CD4-positive, alpha-beta T cell treated with Interleukin-12 subunit alpha and Interleukin-12 subunit beta, for 1 hour (primary cell): ENCODE measurements at places on chromosomes 13 and 19.

DNA sequence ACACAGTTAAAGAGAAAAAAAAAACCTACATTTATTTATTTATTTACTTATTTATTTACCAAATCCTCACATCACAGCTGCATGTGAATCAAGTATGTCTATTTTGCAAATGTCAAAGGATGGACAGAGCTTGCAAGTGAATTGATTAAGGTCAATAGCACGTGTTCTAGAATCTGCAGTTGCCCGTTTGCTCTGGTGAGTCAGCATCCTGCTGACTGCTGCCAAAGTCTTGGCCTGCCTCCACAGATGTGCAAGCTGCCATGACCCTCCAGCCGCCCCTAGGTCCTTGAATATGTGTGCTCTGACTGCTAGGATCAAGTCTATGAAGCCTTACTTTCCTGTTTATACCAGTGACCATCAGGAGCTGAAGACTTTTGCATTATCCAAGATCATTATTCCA, 320.6 kb downstream of the GPC5 start:
- no peak for DNase-seq

DNA sequence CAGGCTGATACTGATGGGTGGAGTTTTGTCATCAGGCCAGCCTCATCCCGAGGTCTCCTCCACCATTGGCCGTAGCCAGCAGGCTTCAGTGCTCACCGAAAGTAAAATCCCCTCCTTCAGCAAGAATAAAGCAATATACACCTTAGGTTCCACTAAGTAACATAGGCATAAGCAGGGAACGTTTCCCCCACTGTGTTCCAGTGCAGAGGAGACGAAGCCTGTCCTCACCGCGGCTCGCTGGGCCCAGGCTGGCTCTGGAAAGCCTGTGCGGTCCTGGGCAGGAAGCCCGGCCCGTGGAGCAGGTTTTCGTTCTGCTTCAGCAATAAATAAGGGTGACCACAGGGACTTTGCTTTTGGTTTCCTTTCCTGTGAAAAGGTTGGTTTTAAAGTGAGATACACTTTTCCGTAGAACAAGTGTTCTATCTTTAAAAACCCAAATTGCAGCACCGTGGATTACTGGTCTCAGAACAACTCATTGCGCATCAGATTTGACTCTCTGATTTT, 16.3 kb upstream of the TEX29 start:
- DNase-seq, result no peak

GRCh38 chr19:13957051-13957450, 4.7 kb downstream of the DCAF15 start:
- DNase-seq, result no peak

- DNase-seq, result no peak
Observed at GRCh38 chr13:51419001-51419636, 33.7 kb downstream of the INTS6 start.

DNA sequence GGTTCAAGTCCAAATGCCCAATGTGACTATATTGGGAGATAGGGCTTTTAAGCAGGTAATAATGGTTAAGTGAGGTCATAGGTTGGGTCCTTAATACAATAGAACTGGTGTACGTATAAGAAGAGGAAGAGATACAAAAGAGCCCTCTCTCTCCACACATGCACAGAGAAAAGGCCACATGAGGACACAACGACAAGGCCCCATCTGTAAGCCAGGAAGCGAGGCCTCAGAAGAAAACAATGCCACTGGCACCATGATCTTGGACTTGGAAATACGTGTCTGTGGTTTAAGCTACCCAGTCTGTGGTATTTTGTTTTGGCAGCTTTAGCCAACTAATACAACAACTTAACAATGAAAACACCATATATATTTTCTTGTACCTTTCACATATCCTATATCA, 23.4 kb upstream of the RFC3 start:
- DNase-seq, result no peak

DNA sequence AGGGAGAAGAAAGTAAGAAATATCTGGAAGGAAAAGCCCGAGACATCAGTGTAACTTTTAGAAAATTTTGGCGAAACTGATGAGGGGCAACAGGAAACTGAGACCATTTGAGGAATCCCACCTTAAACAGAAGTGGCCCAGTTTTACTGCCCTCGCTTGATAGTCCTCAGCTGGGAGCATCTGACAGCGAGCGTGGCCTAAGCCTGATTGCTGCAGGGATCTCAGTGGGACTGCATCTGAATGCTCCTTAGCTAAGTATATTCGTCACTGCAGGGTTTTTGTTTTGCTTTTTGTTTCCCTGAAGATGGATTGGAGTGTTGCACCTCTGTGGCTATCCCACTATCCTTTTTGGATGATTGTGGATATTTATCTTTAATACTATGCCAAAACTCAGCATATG, 262.7 kb upstream of the KLHL1 start:
- DNase-seq, result no peak

DNA sequence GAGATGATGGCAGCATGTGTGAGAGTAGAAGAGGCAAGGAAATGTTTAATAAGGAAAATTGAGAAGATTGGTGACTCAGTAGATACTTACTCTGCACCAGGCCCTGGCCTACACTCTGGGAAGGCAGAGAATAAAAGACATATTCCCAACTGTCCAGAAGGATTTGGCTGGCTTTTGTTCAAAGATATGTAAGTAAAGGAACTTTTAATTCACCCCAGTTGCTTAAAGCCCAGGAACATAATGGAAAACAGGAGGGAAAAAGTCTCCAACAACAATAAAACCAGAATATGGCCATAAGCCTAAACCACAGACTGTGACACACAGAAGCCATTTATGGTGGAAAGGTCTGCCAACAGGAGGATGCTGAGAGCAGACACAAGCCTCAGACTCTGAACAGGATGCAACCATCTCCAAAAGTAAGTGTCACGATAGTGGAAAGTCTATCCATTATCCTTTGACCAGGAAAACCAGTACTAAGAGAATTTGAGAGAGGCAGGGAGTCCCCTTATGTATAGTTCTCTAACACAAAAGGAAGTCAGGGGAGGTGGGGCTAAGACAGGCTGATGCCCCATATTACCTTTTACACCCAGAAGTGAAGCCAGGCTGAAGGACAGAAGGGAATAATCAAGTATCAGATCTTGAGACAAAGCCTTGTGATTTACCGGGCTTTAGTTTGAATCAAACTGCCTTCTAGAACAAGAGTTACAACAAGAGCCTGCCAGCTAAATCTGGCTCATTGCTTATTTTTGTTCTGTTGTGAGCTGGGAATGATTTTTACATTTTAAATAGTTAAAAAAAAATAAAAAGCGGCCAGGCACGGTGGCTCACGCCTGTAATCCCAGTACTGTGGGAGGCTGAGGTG, 169.5 kb upstream of the STARD13 start:
- DNase-seq, result no peak

GRCh38 chr19:34260771-34261173, 6.4 kb downstream of the GARRE1 start:
- DNase-seq, result no peak

- no peak for DNase-seq
Observed at GRCh38 chr13:85013006-85013405, 786.2 kb downstream of the SLITRK6 start.

DNA sequence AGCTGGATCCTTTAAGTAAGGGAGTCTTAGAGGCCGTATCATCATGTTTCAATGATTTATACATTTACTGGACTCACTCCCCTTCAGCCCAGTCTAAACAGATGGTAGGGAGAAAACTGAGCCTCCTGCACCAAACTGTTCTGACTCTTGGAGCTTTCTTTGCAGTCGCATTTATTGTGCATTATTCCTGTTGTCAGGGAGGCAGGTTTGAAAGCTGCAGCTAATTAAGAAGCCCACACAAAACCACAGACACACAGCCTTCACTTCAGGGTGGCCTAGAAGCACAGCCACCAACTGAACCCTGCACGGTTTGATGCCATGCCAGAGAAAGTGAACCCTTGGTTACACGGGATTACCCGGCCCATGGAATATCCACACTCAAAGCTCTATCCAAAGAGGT, 911.0 kb downstream of the UQCRFS1 start:
- no peak for DNase-seq

DNA sequence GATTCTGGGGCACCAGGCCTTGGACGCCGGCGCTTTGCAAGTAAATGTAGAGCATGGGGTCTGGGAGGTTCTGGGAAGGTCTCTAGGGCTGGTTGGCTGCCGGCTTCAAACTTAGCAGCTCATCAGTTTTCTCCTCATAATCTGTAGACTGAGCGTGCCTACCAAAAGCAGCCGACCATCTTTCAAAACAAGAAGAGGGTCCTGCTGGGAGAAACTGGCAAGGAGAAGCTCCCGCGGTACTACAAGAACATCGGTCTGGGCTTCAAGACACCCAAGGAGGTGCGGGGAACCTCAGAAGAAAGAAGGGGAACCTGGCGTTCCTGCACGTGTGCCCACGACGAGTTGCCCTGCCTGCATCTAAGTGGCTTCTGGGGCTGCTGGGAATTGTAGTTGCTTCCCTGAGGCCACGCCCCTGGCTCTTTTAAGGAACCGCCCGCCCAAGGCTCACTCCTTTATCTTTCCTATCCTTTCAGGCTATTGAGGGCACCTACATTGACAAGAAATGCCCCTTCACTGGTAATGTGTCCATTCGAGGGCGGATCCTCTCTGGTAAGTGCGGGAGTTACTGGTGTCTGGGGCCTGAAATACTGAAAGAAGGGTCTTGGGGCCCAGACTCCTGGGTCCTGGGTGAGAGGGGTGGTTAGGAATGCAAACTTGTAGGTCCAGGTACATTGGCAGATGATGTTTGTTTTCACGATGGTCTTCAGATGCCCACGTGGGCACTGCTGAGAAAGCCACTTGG, 984 bp downstream of the RPS11 start:
- DNase-seq, result peak; percentile 87

- DNase-seq, result no peak
Observed at GRCh38 chr13:74895042-74895796, 586.8 kb downstream of the TBC1D4 start.

GRCh38 chr19:18043676-18044075, 35.7 kb downstream of the ARRDC2 start:
- no peak for DNase-seq

GRCh38 chr13:43424412-43424811, 362.4 kb downstream of the ENOX1 start:
- DNase-seq, result no peak

DNA sequence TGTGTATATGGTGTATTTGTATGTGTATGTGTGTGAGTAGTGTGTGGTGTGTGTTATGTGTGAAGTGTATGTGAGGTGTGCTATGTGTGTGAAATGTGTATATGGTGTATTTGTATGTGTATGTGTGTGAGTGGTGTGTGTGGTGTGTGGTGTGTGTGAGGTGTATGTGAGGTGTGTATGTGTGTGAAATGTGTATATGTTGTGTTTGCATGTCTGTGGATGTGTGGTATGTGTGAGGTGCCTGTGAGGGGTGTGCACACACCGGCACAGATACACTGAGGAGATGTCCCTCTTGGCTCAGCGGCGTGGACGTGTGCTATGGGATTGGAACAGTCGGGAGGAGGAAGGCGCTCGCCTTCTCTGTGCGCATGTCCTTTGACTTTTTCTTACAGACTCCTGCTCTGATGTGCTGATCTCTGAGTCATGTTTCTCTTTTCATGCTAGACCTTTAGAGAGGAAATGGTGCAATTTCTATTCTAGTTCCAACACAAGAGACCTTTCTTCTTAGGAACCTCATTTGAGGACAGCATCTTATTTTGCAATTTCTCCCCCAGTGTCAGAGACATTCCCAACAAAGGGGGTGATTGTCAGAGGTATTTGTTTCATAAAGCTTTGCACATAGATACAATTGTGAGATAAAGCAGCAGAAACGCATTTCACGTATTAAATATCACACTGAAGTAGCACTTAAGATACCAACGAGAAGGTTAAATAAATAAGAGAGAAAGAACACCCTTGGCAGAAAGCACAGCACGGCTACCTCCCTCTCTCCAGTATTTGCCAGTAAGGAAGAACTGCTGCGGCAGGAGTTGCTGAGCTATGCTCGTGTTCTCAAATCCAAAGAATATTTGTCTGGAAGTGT, 11.3 kb upstream of the TNFRSF19 start:
- no peak for DNase-seq

GRCh38 chr13:39941911-39942551, 286.6 kb downstream of the COG6 start:
- DNase-seq, result no peak

DNA sequence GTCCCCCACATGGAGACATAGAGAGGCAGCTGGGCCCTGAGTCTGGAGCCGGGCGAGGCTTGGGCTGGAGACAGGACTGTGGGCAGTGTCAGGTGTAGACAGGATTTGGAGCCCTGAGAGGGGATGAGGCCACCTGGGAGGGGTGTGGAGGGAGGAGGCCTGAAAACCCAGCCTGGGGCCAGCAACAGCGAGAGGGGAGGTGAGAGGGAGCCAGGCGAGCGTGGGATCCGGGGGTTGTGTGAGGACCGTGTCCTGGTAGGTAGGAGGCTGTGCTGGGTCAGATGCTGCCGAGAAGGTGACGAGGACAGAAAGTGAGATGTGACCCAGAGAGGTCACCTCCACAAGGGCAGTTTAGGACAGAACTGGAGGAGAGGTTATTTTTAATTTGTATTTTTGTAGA, 7.4 kb downstream of the MPND start:
- DNase-seq, result no peak

DNA sequence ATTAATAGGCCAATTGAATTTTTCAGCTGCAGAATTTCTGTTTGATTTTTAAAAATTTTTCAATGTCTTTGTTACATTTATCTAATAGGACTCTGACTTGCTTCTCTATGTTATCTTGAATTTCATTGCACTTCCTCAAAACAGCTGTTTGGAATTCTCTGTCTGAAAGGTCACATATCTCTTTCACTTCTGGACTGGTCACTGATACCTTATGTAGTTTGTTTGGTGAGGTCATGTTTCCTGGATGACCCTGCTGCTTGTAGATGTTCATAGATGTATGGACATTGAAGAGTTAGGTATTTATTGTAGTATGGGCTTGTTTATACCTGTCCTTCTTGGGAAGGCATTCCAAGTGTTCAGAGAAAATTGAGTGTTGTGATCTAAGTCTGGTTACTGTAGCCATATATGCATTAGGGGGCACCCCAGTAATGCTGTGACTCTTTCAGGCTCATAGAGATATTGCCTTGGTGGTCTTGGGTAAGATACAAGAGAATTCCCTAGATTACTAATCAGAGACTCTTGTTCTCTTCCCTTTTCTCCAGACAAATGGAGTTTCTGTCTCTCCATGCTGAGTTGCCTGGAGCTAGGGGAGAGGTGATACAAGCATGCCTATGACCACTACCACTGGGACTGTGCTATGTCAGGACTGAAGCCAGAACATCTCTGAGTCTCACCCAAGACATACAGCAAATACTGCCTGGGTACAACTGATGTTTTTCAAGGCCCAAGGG, 27.8 kb downstream of the RFC3 start:
- DNase-seq, result no peak

DNA sequence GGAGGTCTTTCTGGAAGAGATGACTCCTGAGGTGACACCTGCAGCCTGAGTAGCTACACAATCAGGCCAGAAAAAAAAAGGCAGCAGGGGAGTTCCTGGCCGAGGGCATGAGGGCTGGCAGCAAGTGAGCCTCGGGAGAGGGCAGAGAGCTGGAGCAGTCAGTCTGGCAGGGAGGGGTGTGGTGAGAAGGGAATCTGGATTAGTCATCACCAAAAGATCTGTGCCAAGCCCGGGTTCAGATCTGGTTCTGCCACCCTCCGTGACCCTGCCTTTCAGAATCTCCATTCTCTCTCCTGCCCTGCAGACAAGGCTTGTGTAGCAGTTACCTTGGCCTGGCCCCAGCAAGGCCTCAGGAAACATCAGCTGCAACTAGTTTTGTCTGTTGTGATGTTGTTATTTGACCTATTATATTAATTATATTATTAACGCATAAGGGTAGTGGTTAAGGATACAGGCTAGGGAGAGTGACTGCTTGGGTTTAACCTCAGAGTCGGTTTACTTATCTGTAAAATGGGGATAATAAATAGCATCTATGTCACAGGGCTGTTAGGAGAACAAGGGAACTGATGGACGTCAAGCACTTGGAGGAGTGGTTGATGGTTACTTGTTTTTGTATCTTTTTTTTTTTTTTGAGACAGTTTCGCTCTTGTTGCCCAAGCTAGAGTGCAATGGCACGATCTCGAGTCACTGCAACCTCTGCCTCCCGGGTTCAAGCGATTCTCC, 2.7 kb upstream of the CAPNS1 start:
- DNase-seq, result no peak
